Activated effector memory CD4-positive, alpha-beta T cell treated with anti-CD3 and anti-CD28 coated beads, Interleukin-2, amount 50 U/mL, for 16 hours (primary cell): ENCODE measurements at places on chromosomes 4 and X.

GRCh38 chr4:120760047-120760446 is 162.5 kb downstream of the PRDM5 start:
- DNase-seq, result no peak

GRCh38 chr4:139633195-139633594 is 32.4 kb upstream of the MGST2 start:
- DNase-seq, result no peak

- DNase-seq, result peak; percentile 21
These were observed 85.0 kb downstream of the JAKMIP1 start for GRCh38 chr4:6115342-6115741.

DNA sequence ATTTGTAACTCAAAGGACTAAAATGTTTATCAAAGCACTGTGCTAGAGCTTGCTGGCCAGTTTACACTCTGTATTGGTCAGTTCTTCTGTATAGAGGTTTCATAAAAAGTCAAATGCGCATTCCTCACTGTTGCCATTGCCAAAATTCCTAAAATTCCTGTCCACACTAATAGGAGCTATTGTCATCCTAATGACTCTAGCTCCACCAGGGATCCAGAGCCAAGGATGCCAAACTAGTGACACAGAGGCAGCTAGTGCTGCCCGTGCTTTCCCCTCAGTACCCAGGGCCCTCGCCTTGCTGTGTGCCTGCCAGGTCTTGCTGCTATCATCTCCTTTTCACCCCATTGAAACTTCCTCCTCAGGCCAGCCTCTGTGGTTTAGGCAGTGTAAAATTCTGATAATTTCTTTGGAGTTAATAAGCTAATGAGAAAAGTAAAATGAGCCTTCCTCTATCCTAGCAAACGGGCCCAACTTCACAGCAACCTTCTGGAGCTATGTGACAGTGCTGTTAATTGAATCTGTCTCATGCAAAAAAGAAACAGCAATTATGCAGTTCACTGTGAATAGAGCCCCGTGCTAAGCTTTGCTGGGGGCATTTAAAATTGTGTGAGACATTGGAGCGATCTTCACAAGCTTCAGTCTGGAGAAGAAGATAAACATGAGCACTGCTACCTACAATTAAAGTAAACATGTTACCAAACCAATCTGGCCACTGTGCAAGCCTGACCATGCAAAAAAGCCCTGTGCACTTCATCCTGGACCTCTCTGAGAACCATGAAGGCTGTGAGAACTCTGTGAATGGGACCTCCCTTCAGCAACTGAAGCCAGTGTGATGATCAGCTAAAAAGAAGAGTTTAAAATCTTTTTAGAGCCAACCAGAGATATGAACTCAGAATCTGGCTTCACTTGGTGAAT is 43.1 kb upstream of the FGF2 start:
- DNase-seq, result no peak

DNA sequence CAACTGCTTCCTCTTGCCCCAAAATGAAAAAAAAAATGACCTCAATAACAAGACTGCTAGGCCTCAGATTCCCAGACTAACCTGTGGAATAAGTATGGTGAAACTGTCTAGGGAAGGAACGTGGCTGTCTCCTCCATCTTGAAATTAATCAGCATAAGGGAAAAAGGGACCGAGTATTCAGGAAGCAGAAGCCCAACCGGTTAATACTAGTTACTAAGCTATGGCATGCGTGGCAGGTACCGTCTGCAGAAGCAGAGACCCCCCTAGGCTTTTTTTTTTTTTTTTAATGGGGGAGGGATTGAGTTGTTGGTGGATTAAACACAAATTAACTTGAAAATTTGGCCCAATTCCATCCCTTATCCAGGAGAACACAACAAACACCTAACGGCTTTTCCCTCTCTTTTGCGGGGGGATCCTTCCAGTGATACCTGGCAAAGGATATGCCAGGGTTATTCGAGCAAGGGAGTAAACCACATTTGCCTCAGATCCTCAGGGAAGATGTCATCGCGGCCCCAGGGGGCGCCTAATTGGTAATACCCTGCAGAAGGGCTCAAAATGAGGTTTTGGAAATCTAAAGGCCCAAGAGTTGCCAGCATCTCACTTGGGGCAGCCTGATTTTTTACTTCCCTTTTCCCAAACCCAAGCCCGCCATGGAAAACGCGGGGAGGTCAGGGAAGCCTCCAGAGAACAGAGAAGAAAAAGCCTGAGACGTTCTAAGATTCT is 893 bp downstream of the RLIM start:
- peak; percentile 66 for DNase-seq

DNA sequence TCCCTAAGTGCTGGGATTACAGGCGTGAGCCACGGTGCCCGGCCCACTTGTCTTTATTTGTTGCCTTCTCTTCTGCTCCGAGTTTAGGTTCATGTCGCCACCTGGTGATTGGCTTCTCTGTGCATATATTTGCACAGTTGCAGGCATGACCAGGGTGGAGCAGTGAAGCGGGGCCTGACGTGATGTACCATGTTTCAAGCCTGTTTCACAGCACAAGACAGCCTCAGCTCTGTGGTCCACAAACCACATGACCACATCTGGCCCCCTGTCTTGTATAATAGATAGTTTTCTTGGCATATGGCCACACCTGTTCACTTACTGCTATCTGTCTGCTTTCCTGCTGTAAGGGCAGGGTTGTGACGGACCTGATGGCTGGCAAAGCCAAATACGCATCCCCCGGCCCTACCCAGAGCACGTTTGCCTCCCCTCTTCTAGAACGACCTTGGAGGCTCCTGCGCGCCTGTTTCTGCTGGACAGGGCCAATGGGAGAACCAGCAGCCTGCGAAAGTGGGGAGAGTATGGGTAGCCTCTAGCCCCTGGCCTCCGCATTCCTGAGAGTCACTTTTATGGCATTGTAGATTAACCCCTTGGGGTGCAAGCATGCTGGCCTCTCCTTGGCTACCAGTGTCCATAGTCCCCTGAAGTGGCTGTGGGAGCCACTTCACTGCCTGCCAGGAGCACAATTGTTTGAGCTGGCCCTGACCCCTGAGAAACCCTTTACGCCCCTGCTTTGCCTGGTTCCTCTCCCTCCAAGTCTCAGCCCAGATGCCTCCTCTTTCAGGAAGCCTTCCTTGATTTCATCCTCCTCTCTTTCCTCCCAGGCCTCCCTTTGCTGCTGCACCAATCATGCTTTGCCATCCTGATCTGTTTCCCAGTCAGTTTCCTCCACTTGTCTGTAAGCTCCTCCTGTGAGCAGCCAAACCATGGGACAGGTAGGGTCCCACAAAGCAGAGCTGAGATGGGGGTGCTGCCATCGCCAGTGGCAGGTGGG is 6.0 kb upstream of the SH3TC1 start:
- DNase-seq, result no peak

GRCh38 chr4:40730091-40730679 is 19.6 kb upstream of the NSUN7 start:
- DNase-seq, result no peak

- DNase-seq, result no peak
These were observed 100.4 kb downstream of the MMRN1 start for GRCh38 chr4:89995006-89995405.

DNA sequence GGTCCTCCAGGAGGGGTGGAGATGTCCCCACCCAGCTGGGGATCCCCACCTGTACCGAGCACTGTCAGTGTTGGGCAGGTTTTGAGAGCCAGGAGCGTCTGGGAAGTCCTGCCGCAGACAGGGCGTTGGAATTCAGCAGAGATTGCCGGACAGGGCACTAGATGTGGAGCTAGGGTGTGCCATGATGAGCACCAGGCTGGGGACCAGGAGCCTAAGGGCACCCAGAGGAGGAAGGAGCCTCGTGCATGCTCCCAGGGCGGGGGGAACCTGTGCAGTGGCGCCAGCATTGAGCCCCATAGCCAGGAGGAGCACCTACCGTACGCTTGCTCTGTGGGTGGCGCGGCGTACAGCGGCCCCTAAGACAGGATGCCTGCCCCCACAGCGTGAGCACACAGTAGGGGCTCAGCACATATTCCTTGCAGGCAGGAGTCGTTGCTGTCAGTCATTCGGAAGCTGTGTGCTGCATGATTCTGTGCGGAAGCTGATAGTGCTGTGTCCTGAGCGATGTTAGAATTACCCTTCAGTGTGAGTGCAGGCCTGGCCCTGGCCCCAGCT is 18.8 kb upstream of the TADA2B start:
- no peak for DNase-seq

GRCh38 chr4:13674971-13675370 is 47.4 kb upstream of the BOD1L1 start:
- DNase-seq, result no peak

GRCh38 chrX:68438575-68438974 is 5.3 kb upstream of the OPHN1 start:
- no peak for DNase-seq

DNA sequence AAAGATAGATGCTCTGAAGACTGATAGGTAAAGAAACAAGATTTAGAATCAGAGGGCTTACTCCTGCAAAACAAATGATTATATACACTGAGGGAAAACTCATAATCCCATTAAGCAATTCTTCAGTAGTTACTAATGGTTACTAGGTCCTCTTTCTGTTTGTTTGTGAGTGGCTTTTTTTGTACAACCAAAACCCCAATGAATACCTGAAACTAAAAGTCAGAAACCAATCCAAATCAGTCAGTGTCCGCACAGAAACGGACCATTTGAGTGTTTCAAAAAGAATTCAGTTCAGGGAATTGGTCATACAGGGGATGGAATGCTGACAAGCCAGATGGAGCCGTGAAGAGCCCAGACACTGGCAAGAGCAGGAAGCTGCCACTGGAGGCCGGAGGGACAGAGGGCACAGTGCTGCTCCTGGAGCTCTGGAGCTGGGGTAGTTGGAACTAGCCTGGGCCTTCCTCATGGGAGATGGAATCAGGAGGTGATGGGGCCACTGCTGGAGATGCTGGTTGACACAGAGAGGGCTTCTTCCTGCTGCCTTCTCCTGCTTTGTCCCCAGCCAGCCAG is 31.9 kb downstream of the SETD7 start:
- DNase-seq, result no peak

DNA sequence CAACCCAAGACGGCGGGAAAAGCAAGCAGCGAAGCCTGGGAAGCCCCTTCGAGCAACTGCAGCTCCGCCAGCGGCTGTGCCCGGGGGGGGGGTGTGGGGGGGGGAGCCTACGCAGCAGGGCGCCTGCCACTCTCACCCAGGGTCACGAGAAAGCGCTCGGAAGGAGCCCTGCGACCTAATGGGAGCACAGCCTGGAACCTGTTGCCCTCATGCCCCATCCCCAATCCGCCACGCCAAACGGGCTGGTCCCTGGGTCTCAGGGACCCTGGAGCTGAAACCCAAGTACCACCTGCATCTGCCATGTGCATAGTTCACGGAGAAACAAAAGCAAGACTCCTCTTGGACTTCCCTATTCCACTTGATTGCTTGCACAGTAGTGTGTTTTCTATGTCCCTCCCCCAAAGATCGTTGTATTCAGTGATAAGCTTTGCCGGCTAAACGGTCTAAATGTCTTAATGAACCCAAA is 359 bp upstream of the GAB3 start:
- no peak for DNase-seq

DNA sequence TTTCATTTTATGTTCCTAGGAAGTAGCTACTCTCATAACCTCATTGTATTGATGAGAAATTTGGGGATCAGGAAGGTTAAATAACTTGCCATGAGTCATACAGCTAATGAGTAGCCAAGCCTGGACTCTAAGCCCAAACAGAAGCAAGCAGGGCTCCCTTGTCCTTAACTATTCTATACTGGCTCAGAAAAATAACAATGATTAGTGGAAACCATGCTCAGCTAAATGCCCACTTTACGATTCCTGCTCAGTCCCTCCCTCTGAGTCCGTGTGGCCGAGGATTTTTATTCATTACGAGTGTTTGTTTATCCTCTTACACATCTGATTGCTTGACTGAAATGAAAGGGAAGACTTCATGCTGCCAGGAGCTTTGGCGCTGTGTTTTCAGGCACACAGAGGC is 100.9 kb downstream of the SLC34A2 start:
- DNase-seq, result no peak

DNA sequence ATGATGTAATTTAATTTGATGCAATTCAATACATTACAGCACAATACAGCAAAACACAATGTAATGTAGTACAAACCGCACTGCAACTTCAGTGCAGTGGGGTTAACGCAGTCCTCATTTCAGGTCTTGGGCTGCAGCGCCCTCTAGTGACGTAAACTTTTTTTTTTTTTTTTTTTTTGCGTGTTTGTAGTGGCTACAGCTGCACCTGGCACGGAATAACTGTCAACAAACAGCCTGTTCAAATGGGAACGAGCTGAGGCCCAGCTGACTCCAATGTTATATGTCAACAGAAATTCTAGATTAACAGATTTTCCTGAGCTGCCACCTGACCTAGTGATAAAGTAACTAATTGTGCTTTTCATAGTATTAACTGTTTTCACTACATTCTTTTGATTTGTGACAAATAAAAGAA is 33.5 kb upstream of the RASSF6 start:
- DNase-seq, result no peak

DNA sequence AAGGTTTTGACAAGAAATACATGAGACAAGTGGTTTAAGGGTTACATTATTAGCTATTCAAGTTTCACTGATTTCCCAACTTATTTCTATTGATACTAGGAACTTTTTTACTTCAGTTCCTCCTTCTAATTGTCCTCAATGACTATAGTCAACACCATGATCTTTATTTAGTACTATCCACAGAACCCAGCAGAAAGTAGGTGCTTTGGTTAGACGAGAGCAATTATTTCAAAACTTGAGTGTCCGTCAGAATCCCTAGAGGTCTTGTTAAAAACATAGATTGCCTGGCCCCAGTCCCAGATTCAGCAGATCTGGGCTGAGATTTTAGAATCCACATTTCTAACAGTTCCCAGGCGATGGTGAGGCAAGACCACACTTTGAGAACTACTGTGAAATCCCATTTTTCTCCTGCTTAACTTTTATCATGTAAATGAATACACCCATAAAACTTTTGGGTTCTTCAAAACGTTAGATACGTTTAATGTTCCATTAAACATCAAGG is 17.9 kb downstream of the EXOC1 start:
- DNase-seq, result no peak
